Cortex of kidney (tissue), 1 donor: ENCODE measurements at places on chromosomes 4 and X.

GRCh38 chrX:63664741-63665140 lies 120.3 kb downstream of the ARHGEF9 start:
- no peak for DNase-seq

GRCh38 chr4:3492741-3493719 lies 29.9 kb downstream of the DOK7 start:
- DNase-seq = no peak

DNA sequence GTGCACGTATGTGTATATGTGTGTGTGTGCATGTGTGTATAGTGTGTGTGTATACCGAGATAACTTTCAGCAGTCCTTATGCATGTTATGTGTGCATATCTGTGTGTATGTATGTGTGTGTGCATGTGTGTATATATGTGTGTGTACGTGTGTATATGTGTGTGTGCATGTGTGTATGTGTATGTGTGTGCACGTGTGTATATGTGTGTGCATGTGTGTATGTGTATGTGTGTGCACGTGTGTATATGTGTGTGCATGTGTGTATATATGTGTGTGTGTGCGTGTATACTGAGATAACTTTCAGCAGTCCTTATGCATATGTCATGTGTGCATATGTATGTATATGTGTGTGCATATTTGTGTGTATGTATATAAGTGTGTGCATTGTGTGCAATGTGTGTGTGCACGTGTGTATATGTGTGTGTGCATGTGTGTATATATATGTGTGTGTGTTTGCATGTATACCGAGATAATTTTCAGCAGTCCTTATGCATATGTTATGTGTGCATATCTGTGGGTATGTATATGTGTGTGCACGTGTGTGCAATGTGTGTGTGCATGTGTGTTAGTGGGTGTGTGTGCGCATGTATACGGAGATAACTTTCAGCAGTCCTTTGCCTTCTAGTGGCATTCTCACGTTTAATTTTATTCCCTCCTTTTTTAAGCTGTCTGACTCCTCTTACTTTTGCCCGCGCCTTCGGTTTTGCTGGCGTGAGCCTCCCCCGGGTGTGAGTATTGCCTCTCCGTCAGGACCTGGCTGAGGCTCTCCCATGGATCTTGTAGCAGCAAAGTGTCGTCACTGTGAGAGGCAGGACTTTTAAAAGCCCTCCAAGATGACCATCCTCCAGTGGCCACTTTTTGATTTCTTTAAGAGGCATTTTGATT lies 99.6 kb upstream of the SHOX start:
- no peak for DNase-seq

- DNase-seq = no peak
These were observed 23.4 kb downstream of the PPP4R3C start for GRCh38 chrX:27439771-27440170.

- no peak for DNase-seq
These were observed 12.2 kb downstream of the EPHA5 start for GRCh38 chr4:65658117-65658516.

- DNase-seq = no peak
These were observed 7.5 kb downstream of the RASL11B start for GRCh38 chr4:52869656-52870055.

GRCh38 chrX:49271341-49271740 lies 1.7 kb downstream of the PPP1R3F start:
- DNase-seq = no peak

DNA sequence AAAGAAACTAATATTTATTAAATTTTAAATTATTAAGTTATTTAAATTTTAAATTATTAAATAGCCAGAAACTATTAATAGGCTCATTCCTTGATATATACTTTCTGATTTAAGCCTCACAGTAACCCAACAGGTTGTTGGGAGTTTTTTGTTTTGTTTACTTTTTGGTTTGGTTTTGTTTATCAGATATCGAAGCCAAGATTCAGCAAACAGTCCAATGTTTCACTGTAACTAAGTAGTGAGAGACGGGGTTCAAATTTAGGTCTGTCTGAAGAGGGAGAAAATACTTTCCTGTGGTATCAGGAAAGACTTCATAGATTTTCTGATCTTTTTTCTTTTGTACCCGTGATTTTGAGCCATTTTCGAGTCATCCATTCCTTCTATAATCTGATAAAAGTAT lies 54.2 kb downstream of the CCDC158 start:
- no peak for DNase-seq

DNA sequence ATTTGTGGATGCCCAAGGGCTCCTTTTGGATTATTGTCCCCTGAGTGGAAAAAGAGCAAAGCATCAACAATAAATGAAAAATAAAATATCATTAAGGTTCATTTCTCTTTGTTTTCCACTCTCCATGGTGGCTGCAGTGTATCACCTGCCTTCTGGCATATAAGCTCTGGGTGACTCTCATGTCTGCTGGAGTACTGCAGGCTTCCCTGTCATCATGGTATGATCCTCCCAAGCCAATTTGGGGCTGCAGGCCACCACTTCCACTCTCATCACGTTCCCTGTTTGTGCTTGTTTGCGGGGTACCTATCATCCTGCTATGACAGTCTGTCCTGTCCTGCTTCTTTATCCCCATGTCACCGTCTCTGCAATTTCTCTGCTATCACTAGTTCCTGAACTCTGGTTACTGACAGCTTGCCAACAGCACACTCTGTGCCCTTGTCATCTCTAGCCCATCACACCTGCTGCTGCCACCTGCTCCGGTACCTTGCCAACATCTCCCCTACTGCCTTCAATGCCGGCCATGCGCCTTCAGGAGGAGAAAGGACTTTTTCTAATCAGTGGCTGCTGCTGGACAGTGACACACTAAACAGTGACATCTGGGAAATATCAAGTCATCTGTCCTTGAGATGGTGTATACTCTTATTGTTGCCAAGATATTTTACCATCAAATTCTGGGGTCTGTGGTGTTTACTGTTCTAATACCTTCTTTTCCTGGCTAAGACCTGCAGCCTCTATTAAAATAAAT lies 23.0 kb upstream of the FGF5 start:
- no peak for DNase-seq

- DNase-seq = no peak
These were observed 101.2 kb upstream of the CBLL2 start for GRCh38 chrX:22171287-22172060.

DNA sequence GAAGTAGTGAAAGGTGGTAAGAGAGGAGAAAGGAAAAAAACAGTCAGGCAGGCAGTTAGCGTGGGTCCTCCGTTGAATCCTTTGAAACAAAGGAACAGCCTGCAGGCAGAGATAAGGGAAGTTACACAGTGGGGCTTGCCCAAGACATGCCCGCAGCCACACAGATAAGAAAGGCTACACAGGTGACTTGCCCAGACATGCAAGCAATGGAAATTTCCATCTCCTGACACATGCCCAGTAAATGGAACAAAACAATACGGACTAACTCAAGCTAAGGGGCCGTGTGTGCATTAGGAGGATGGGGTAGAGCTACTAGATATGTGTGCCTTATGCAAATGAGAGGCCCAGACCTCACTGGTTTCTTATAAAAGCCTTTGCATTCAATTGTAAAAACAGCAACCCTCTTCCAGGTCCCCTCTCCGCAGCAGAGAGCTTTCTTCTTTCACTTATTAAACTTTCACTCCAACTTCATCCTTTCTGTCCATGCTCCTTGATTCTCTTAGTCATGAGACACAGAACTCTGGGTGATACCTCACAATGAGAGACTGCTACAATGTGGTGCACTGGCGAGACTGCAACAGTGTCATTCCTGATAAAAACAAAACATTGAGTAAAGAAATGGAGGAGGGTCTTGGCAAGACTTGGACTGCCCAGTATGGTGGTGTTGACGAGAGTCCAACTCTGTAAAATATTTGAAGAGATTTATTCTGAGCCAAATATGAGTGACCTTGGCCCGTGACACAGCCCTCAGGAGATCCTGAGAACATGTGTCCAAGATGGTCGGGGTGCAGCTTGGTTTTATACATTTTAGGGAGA lies 997.4 kb upstream of the PRKX start:
- no peak for DNase-seq

DNA sequence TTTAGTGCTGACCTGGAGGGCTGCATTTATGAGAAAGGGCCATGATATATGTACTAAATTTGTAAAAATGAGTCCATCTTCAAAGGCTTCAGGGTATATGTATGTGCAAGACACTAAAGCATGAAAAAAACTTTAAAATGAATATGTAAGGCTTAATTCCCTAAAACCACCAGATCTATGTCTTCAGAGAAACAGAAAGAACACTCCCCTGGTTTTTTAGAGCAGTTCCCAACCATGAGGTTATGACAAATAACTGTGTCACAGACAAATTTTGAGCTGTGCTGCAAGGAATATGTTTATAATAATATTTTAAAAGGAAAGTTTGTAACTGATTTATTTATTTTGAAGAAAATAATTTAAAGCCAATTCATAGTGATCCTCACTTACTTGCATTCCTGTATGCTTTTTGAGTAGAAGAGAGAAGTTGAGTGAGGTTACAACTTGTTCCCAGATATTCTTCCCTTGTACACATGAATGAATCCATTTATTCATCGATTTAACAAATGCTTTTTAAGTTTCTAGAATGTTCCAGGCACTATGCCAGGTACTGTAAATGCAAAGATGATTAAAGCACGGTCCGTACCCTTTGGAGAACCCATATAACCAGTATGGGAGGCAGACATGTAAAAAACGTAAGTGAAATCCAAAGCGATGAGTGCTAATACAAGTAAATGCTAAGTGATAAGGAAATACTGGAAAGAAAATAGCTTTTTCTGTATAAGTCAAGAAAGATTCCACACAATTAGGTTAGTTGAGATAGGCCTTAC lies 295.2 kb upstream of the DIAPH2 start:
- DNase-seq = no peak

DNA sequence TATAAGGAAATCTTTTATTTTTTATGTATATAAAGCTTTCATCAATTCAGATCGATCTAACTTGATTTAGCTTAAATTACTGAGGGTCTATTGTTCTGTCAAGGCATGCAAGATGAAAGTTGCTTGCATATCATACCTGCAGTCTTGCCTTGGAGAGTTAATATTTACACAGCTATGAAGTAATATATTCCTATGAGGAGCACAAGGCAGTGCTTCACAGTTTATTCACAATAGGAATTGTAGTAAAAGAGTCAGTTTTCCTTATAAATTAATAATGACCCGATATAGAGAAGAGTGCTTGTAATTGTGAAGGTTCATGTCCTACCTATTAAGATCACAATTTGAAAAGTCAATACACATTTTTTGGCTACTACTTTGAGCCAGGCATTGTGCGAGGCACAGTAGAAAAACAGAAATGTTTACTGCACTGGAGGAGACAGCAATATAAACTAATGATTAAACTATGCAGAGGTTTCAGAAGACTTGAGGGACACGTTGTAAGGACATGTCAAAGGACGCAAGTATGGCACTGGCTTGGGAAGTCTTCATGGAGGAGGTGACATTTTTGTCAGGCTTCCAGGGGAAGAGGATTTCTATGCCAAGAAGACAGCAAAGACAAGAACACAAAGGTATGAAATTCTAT lies 38.8 kb downstream of the REELD1 start:
- no peak for DNase-seq

GRCh38 chr4:108013327-108013726 lies 23.6 kb downstream of the HADH start:
- DNase-seq = no peak

GRCh38 chr4:144531841-144532240 lies 114.1 kb upstream of the HHIP start:
- DNase-seq = no peak

DNA sequence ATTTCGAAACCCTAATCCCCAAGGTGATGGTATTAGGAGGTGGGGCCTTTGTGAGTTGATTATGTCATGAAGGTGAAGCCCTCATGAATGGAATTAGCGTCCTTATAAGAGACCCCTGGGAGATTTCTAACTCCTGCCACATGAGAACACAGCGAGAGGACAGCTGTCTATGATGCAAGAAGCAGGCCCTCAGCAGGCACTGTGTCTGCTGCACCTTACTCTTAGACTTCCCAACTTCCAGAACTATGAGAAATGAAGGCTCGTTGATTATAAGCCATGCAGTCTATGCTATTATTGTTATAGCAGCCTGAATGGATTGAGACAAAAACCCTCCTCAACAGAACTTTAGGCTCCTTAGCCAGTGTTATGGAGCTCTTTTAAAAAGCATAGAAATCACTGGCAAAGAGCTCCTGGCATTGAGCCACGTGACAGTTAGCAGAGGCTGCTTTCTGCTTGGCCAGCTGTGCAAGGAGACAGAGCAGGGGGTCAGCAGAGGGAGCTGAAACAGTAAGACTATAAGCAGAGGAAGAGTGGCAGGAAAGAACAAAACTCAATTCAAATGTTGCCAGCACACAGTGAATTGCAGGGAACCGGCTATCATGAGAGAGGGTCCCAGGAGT lies 219.2 kb upstream of the FAT1 start:
- no peak for DNase-seq

DNA sequence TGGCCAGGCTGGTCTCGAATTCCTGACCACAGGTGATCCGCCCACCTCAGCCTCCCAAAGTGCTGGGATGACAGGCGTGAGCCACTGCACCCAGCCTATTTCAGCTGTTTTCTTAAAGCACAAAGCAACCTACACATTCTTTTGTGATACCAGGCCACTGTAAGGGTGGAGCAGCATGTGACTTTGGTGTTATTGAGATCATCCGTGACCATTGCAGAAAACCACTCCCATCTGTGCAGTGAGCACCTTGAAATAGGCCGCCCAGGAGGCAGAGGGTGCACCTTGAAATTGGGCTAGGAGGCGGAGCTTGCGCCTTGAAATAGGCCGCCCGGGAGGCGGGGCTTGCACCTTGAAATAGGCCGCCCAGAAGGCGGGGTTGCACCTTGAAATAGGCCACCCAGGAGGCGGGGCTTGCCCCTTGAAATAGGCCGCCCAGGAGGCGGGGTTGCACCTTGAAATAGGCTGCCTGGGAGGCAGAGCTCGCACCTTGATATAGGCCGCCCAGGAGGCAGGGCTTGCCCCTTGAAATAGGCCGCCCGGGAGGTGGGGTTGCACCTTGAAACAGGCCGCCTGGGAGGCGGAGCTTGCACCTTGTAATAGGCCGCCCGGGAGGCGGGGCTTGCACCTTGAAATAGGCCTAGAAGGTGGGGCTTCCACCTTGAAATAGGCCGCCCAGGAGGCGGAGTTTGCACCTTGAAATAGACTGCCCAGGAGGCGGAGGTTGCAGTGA lies 9.0 kb upstream of the SLC25A6 start:
- DNase-seq = no peak

DNA sequence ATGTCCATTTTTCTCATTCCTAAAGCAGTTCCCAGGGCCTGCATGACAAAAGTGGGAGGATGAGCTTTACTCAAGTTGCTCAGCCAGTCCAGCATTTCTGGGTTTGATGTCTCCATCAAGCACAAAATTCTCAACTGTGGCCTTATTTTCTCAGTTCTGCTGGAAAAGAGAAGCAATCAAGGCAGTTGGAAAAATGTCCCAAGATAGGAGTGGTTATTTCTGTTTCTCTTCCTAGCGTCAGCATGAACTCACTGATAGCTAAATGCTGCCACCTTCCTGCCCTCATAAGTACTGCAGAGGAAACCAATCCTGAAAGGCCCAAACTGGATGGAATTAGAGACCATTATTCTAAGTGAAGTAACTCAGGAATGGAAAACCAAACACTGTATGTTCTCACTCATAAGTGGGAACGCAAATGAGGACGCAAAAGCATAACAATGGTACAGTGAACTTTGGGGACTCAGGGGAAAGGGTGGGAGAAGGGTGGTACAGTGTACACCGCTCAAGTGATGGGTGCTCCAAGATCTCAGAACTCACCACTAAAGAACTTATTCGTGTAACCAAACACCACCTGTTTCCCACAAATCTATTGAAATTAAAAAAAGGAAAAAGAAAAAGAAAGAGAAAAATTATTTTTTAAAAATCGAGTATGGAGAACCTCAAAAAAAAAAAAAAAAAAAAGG lies 29.6 kb downstream of the ADH7 start:
- DNase-seq = no peak

GRCh38 chrX:55593756-55594257 lies 29.4 kb upstream of the FOXR2 start:
- DNase-seq = no peak

GRCh38 chr4:152734699-152735050 lies 44.9 kb downstream of the TIGD4 start:
- DNase-seq = no peak
